ENCODE measurements at places on chromosomes 7 and 10.

DNA sequence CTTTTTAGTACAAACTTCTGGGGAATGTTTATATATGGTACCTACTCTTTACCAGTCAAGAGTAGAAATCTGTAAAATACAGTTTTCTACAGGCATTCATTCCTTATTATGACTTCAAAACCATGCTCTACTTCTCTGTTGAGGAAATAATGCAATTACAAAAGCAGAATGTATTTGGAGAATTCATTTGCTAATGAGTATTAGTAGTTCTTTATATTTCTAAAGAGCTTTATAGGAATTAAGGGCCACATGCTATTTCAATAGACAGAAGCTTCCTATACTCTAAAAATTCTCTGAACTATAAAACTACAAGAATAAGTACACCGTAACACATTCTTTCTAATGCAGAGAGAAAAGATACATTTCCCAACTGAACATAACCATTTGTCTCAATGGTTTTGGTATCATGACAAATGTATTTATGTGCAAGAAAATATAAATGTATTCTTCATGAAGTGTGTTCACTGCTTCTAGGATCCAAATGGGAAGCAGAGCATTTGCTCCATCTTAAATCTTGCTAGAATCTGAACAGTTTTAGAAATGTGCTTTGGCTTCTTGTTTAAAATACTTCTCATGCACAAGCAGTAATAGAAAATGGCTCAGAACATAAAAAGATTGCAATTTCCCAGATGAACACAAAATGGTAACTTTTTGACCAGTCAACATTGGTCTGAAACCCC lies 21.8 kb downstream of the CDK1 start:
- DNase-seq, result no peak

GRCh38 chr7:22885797-22886261 lies 63.2 kb upstream of the TOMM7 start:
- peak; percentile 53 for DNase-seq

- DNase-seq, result no peak
These were observed 39.8 kb upstream of the EPC1 start for GRCh38 chr10:32386623-32387260.

GRCh38 chr7:55212176-55212575 lies 153.0 kb upstream of the LANCL2 start:
- DNase-seq, result no peak

DNA sequence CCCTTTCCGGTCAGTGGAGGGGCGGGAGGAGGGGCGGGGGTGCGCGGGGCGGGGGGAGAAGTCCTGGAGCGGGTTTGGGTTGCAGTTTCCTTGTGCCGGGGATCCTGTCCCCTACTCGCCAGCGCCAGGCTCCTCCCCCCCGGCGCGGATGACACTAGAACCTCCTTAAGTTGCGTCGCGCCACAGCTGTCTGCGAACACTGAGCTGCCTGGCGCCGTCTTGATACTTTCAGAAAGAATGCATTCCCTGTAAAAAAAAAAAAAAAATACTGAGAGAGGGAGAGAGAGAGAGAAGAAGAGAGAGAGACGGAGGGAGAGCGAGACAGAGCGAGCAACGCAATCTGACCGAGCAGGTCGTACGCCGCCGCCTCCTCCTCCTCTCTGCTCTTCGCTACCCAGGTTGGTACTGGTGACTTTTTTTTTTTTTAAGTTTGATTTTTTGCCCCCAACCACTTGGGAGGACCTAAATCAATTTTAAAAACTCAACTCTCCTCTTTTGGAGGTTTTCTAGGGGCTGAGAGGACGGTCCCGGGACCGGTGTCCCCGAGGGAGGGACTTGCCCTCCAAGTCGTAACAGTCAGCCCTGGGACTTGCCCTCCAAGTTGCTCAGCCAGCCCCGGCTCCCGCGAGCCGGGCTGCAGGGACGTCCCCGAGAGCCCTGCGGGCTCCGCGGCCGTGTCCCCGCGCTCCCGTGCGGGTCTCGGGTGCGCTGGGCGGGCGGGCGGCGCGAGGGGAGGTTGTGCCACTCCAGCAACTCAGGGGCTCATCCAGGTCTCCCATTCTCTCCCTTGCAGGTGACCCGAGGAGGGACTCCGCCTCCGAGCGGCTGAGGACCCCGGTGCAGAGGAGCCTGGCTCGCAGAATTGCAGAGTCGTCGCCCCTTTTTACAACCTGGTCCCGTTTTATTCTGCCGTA lies at the start of gene GATA3:
GATA3 (plus strand) TSS at position 195 of the 914 bp plus-strand sequence. CDS start 968 bp downstream, outside the sequence.
- DNase-seq, result peak; percentile 81

GRCh38 chr10:14353291-14353913 lies 22.7 kb upstream of the FRMD4A start:
- no peak for DNase-seq

- no peak for DNase-seq
These were observed 7.8 kb downstream of the DNAJC2 start for GRCh38 chr7:103336761-103337160.

GRCh38 chr10:104260775-104261115 lies 6.1 kb downstream of the GSTO1 start:
- peak; percentile 15 for DNase-seq

GRCh38 chr7:150570556-150571465 lies 3.6 kb downstream of the GIMAP4 start:
- DNase-seq, result no peak

DNA sequence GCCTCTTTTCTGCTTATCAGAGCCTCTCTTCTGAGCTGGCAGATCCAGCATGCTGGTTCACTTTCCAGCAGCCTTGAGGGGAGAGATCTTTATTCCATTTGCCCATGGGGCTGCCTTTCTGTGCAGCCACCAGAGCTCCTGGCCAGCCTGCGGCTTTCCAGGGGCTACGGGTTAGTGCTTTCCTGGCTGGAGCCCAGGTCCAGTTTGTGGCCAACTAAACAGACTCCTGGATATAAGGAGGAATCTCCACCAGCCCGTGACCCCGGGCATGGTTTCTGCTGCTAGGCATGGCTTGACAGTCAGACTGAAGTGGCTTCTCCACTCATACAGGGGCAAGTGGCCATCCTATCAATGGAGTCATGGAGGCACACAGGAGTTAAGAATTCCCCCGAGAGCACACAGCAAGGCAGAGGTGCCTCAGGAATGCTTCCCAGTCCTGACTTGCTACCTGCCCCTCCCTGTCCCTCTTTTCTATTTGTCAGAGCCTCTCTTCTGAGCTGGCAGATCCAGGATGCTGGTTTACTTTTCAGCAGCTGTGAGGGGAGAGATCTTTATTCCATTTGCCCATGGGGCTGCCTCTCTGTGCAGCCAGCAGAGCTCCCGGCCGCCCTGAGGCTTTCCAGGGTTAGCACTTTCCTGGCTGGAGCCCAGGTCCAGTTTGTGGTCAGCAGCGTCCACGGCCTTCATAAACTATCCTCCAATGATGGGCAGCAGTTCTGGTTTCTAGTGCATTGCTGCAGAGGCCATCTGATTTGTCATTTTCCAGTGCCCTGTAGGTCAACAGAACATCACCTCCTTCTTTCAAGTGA lies 35.9 kb downstream of the TSPAN15 start:
- DNase-seq, result no peak

- DNase-seq, result no peak
These were observed 5.9 kb downstream of the COL26A1 start for GRCh38 chr7:101368422-101369165.

GRCh38 chr7:137519181-137519691 lies 175.7 kb upstream of the PTN start:
- no peak for DNase-seq

DNA sequence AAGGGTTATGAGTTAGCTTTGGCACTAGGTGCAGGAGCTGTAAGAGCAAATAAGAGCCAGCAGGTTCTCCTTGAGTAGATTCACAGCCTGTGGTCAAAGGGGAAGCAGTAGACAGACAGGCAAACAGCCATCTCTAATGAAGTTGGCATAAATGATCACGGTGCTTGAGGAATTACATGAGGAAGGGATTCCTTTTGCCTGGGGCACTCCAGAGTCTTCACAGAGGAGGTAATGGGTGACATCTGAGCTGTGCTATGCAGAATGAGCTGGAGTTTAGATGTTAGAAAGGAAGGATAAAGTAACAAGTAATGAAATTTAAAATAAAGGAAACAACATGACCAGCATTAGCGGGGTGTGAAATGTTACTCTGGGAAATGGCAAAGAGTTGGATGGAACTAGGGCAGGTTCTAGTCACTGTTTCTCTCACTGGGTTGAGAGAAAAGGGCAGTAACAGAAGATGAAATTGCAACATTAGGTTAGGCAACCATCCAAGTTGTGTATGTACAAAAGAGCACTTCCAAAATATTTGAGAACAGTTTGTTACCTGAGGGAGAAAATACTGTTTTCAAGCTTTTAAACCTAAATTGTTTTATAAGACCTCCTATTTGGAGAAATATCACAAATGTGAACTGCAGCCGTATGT lies 613.8 kb downstream of the PHTF2 start:
- no peak for DNase-seq

GRCh38 chr10:58780476-58780875 lies 267.8 kb downstream of the BICC1 start:
- DNase-seq, result no peak

- DNase-seq, result no peak
These were observed 171.4 kb downstream of the SFMBT2 start for GRCh38 chr10:7239312-7239985.

DNA sequence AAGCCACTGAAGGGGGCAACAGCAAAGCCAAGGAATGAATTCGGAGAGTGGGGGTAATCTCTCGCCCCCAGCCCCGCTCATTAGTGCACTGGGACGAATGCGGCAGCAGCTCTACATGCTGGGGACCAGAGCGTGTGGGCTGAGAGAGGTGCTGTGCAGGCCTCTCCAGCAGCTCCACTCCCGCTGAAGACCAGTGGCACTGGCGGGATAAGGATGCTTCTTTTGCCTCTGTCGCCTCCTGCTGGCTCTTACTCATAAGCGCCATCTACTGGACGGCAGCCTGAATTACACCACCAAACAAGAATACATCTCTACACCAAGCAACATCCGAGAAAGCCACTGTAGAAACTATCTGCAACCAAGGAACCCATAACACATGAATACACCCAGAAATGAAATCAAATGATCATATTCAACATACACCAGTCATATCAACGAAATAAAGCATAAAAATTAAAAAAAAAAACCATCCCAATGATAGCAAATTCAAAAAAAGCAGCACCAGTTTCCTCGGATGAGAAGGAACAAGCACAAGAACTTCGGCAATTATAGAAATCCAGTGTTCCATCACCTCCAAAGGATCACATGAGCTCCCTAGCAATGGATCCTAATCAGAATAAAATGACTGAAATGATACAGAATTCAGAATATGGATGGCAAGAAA lies 79.0 kb upstream of the TMEM168 start:
- peak; percentile 42 for DNase-seq

DNA sequence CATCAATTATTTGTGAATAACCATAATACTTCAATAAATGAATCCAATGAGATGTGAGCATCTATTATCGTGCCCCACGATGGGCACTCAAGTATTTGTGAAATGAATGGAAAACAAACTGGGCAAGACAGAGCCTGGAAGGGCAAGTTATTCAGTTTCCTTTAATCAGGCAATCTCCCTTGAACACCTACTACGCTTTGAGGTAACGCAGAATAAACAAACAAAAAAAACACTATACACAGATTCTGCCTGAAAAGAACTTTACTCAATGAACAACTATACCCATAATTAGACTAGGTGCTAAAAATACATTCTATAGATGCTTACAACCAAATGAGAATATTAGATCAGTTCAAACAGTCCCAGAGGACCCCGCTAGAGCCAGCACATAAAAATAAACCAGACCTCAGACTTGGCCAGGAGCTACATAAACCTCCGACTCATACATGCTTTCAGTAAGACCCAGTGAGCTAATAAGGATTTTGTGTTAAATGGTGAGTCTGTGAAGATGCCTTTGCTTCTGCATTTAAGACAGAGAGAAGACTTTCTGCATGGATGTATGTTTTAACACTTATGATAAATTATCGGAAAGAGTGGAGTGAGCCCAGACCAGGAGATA lies 121.3 kb downstream of the MPP7 start:
- no peak for DNase-seq

GRCh38 chr10:104202231-104202630 lies 29.9 kb downstream of the CFAP43 start:
- no peak for DNase-seq

DNA sequence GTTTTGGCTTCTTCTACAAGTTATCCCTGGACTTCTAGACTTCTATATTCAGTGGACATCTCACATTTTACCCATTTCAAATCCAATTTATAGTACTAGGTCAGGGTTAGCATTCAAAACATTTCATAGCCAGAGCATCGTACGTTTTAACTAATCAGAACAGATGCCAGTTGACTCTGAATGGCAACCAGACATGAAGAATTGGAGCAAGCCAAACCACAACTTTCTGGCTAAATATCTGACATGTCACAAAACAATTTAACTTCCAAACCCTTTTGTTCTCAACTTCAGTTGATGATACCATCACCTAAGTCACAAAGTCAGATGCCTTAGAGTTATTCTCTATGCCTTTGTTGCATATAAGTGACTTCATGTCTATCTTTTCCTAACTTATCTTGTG lies 1105.7 kb downstream of the XPNPEP1 start:
- DNase-seq, result no peak

- DNase-seq, result no peak
These were observed 1040.2 kb upstream of the SORCS1 start for GRCh38 chr10:108204528-108205305.

GRCh38 chr7:141649865-141650634 lies 51.9 kb downstream of the DENND11 start:
- no peak for DNase-seq

DNA sequence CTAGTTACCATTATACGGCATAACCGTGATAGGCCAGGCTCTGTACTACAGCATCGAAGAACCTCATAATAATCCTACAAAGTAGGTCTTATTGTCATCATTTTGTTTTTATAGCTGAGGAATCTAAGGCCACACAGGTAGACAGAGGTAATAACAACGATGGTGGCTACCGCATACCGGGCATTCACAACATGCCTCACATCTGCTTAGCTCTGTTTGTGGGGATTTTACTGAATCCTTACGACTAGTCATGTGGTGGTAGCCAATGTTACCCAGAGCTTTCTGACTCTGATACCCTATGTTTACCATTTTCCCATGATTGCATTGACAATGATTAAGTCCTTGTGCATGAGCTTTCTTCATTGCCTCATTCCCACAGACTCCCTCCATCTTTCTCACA lies 269.4 kb downstream of the TCF7L2 start:
- no peak for DNase-seq

- DNase-seq, result no peak
These were observed 15.6 kb downstream of the HIBADH start for GRCh38 chr7:27647046-27647445.

GRCh38 chr7:28921822-28922221 lies 36.3 kb downstream of the TRIL start:
- DNase-seq, result peak; percentile 52

DNA sequence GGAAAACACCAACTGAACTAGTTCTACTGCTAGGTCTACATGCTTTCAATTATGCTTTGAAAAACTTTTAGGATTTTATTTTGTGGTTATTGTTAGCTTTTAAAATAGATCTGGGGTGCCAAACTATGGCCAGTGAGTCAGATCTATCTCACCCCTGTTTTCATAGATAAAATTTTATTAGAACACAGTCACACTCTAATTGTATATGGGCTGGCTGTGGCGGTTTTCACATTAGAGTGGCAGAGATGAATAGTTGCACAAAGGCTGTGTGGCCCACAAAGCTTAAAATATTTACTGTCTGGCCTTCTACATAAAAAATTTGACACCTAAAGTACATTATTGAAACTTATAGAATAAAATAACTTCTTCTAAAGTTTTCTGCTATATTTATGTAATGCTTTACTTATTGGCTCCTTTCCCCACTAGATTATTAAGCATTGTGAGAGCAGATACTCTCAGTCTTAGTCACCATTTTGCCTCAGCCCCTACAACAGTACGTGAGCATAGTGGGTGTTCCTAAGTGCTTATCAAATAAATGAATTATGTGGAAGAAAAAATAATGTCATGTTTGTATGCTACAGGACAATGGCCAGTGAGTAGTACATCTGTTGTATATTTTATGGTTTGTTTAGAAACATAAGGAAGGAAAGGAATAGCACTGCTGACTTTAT lies 5.4 kb upstream of the SUV39H2 start:
- DNase-seq, result no peak

Data from CD4-positive, alpha-beta T cell treated with Interleukin-6 at 100 ng/mL for 8 hours (primary cell).